ENCODE measurements at places on chromosomes 12 and 14. TPM values are rescaled to one million over a fixed set of nuclear protein-coding genes. Genes with fewer than 3 reads are reported as not detected.

Gene LTBP2
- 6.2 TPM for total RNA-seq

- no peak for DNase-seq
These were observed 602.7 kb upstream of the FOXG1 start for GRCh38 chr14:28163897-28164296.

GRCh38 chr12:132853285-132854092 is 24.8 kb upstream of the GOLGA3 start:
- DNase-seq: no peak

GRCh38 chr12:18567787-18568186 is 170.0 kb downstream of the PLCZ1 start:
- no peak for DNase-seq

GRCh38 chr14:61894452-61895077 is 132.3 kb downstream of the SNAPC1 start:
- DNase-seq: peak; percentile 70

Gene GALNT16
- total RNA-seq: under 0.01 TPM

- DNase-seq: no peak
These were observed 13.6 kb downstream of the SFSWAP start for GRCh38 chr12:131724534-131724933.

DNA sequence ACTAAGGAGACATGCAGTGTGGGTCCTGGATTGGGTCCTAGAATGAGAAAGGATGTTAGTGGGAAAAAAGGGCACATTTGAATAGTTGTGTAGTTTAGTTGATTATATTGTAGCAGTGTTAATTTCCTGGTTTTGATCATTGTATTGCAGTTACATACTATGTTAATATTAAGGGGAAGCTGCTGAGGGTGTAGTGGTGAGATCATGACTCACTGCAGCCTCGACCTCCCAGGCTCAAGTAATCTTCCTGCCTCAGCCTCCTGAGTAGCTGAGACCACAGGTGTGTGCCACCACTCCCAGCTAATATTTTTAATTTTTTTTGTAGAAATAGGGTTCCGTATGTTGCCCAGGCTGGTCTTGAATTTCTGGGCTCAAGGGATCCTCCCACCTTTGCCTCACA is 21.7 kb downstream of the BORCS5 start:
- DNase-seq: no peak

DNA sequence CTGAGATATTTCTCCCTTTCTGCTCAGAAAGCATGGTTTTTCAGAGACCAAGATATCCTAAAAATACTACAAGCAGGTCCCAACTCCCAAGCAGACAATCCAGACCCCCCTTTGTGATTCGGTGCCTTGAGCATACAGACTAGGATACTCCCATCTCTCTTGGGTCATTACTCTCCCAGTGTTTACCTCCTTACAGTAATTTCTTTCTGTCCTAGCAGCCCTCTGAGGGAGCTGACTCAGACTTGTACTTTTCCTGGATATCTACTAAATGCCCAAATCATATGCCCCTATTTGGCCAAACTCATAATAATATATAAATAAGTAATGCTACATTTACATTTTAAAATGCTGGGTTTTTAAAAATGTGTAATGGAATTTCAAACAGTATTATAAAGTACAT is 355.6 kb downstream of the LRIG3 start:
- no peak for DNase-seq

- peak; percentile 80 for DNase-seq
These were observed 39.2 kb downstream of the EFCAB11 start for GRCh38 chr14:89915114-89915878.

- DNase-seq: no peak
These were observed 71.5 kb downstream of the RIMBP2 start for GRCh38 chr12:130644566-130644965.

- no peak for DNase-seq
These were observed 404.7 kb downstream of the APAF1 start for GRCh38 chr12:99049774-99050173.

GRCh38 chr14:74309125-74310022 is 6.6 kb upstream of the ABCD4 start:
- no peak for DNase-seq

DNA sequence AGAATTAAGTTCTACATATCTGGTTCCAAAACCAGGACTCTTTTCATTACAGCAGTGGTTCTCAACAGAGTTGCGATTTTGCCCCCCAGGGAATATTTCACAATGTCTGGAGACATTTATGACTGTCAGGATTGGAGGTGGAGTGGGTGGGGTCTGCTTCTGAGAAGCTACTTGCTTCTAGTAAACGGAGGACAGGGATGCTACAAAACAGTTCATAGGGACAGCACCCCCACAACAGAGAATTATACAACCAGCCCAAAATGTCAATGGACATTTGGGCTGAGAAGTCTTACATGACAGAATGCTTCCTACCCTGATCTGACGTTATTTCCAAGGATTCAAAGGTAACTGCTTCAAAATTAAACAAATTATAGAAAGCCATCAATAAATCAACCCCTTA is 739 bp upstream of the SPATA7 start:
- DNase-seq: peak; percentile 3

DNA sequence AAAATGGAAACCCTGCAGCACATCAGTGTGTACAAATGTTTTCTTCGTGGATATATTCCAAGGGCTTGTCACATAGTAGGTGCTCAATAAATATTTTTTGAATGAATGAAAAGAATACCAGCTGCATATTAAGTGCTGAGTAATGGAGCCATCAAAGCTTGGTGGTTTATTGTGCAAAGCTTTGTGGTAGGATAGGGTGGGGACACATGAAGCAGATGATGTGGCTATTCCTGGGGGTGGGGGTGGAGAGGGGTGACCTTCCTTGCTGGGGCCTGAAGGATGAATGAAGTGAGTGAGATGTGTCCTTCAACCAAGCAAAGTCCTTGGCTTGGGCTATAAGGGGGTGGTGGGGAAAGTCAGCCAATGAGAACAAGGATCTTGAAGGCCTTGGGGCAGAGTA is 4.3 kb upstream of the KRT81 start:
- no peak for DNase-seq

- no peak for DNase-seq
These were observed 50.0 kb upstream of the TCL1A start for GRCh38 chr14:95763875-95764274.

DNA sequence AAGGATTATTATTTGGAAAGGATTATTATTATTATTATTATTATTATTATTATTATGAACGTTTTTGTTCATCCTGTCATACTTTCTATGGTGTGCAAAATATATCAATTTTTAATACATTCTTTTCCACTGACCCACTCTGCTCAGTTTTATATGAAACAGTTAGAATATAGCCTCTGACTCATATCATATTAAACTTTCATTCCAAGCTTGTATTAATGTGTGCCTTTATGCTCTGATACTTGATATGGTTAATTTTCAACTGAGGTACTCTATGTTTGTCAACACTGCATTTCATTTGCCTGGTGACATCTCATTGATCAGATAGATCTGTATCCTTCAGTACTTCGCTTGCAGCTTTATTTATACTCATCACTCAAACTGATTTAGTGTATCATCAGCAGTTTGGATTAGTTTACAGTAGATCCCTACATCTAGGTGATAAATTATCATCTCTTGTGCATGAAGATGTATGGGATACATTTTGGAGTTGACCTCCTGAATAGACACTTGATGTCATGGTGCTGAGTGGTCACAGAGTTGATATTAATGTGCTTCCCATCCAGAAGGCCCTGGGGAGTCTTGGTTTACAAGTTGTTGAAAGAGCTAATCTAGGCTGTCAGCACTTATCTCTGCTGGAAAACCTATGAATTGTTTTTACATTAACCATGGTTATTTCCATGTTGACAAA is 271.8 kb downstream of the TRHDE start:
- no peak for DNase-seq

DNA sequence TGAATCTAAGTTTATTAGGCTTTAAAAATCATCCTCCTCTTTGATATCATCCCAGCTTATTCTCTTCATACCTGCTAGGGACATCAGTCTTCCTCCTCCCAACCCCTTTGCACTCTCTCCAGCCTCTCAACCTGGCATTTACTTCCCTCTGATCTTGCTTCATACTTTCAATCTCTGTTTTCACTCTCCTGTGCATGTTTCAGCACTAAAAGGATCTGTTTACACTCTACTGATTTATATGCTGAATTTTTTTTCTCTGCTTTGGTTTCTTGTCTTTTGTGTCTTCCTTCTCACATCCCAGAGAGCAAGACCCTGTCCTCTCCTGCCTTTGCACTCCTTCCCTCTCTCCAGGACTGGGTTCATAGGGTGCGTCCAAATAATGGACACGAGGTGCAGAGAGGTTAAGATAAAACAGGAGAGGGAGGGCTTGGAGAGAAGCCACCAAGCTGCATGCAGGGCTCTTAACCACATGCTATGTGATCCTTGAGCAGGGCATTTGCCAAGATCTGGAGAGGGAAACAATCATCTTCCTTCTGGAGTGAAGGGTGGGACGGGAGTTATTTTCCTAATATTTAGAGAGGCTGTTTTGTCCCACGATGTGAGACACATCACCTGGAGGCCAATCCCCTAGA is 3.0 kb upstream of the CISTR start:
- DNase-seq: no peak

DNA sequence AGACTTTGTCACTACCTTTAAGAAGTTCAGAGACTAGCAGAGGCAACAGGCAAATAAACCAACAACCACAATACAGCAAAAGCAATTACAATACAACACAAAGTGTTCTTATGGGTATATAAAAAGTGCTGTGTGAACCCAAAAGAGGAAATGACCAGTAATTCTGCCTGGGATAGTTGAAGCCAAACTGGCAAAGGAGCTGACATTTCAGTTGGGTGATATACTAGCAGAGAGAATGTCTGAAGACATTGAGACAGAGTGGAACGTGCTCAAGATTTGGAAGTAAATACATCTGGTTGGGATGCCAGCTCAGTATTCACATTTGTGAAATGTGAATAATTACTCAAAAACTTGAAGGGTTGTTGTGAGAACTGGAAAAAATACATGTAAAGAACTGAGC is 80.6 kb upstream of the GTF2A1 start:
- DNase-seq: no peak

DNA sequence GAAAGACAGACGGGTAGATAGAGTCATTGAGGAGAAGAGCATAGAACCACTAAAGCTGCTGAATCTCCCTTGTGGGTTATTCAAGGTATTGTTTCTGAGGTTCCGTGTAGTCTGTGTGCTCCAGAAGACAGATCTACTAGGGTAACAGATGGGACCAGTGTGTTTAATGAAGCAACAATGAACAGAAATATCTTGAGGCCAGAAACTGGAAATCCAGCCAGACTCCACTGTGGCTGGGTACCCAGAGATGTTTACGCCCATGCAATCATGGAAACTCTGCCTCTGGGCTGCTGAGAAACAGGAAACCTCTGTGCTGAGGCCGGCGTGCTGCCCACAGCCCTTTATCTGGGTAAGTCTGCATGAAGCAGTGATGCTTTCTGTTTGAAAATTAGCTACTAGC is 8.3 kb downstream of the PROX2 start:
- DNase-seq: peak; percentile 50

GRCh38 chr12:34606749-34607519 is 584.6 kb downstream of the ALG10 start:
- no peak for DNase-seq

DNA sequence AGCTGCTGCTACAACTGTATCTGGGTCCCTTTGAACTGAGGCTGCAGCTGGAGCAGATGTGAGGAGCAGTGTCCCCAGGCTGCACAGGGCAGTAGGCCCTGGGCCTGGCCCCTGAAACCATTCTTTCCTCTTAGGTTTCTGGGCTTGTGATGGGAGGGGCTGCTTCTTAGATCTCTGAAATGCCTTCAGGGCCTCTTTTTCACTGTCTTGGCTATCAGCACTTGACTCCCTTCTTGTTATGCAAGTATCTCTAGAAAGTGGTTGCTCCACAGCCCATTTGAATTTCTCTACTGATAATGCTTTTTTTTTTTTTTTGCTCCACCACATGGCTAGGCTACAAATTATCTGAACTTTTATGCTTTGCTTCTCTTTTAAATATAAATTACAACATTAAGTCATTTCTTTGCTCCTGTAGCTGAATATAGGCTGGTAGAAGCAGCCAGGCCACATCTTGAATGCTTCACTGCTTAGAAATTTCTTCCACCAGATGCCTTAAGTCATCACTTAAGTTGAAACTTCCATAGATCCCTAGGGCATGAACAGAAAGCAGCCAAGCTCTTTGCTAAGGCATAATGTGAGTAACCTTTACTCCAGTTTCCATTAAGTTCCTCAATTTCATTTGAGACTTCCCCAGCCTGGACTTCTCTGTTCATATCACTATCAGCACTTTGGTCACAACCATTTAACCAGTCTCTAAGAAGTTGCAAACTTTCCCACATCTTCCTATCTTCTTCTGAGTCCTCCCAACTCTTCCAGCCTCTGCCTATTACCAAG is 41.1 kb downstream of the ACSM4 start:
- no peak for DNase-seq

DNA sequence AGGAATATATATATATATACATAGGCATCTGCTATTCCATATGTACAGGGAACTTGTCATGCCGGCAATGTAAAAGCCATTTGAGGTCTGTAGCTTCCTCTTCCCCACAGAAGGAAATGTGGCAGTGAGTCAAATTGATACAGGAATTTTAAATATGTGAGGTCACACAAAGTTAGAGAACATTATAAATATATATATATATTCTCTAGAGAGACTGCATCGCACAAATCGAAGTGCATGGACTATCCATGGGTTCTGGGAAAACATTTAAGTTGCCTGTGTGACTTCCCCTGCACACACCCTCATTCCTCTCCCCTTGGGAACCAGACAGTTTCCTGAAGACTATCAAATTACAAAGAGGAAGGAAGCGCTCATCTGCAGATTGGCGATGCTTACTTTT is 100.9 kb upstream of the CCDC91 start:
- DNase-seq: peak; percentile 49

DNA sequence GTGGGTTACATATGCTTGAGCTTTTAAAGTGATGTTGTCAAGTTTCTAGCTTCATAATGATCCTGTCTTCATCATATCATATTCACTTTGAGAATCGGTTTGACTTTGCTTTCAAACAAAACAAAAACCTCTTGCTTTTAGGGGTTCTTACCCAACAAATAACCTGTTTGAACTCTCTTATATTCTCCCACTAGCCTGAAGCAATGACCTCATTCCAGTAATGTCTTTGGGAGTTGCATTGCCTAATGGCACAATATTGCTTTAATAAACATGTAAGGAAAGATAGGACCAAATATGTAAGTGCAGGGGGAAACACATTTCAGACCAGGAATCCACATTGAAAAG is 27.7 kb downstream of the WBP11 start:
- no peak for DNase-seq

Gene NKX2-8
- not detected for total RNA-seq

GRCh38 chr12:229441-230191 is 15.7 kb upstream of the SLC6A12 start:
- DNase-seq: no peak

GRCh38 chr12:115416869-115417268 is 732.9 kb upstream of the TBX3 start:
- no peak for DNase-seq

Gene NRIP2
- total RNA-seq: not detected

Data from lung microvascular endothelial cell (primary cell).